ENCODE measurements at places on chromosomes 2 and 18.
A peak's percentile ranks its signal among the peaks of the same experiment; 100 is the strongest.

GRCh38 chr2:109260886-109261700 is 132.1 kb downstream of the SH3RF3 start:
- peak; percentile 34 for DNase-seq
- peaks cover 30% of the 10 kb centered on the region for H3K4me1 ChIP-seq
- H3K4me3 ChIP-seq = no peak overlapping the region
- no peaks in the 10 kb centered on the region for H3K27me3 ChIP-seq
- H3K27ac ChIP-seq = no peak overlapping the region

DNA sequence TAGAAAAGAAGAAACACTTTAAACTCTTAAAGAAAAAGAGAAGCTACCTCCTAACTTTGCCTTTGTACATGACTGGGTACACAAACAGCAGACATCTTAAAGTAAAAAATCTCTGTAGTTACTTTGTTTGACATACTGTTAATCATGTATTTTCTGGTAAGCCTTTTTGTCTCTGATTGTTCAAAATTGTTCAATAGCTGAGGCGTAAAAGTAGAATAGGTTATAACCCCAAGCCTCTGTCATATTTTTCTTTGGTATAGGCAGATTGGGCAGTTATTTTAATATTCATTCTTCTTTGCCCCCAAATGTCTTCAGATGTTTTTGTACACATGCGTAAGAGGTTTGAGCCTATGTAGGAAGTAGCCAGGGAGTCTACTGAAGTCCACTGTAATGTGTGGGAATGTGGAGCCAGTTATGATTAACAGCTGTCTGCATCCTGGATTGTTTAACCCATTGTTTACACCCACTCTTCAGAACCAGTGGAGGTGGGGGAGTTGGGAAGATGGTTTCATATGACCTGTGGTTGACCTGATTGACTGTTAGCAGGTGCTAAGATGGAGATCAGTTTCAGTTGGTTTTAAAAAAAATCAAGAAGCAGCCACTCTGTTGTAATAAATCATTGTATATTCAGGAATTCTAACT is 150.5 kb downstream of the TANC1 start:
- H3K36me3 ChIP-seq = no peaks in the 10 kb centered on the region
- H3K4me3 ChIP-seq = no peak overlapping the region
- H3K4me1 ChIP-seq = no peaks in the 10 kb centered on the region

- DNase-seq = no peak
- no peak overlapping the region for H3K27ac ChIP-seq
- H3K4me3 ChIP-seq = no peak overlapping the region
- H3K4me1 ChIP-seq = no peaks in the 10 kb centered on the region
Observed at GRCh38 chr2:12232876-12233275, 483.9 kb upstream of the TRIB2 start.

GRCh38 chr18:33700513-33700976 is 122.5 kb downstream of the ASXL3 start:
- no peak overlapping the region for H3K4me3 ChIP-seq
- H3K4me1 ChIP-seq = no peaks in the 10 kb centered on the region
- no peaks in the 10 kb centered on the region for H3K27me3 ChIP-seq

GRCh38 chr2:123769001-123769400 is 256.1 kb upstream of the CNTNAP5 start:
- no peak overlapping the region for H3K4me3 ChIP-seq
- H3K36me3 ChIP-seq = no peaks in the 10 kb centered on the region
- DNase-seq = no peak
- no peak overlapping the region for H3K27ac ChIP-seq
- no peaks in the 10 kb centered on the region for H3K4me1 ChIP-seq

- no peaks in the 10 kb centered on the region for H3K27me3 ChIP-seq
- no peak overlapping the region for H3K27ac ChIP-seq
- no peak overlapping the region for H3K4me3 ChIP-seq
- no peaks in the 10 kb centered on the region for H3K4me1 ChIP-seq
Observed at GRCh38 chr2:194271293-194271961, 1385.6 kb upstream of the SLC39A10 start.

- no peak for DNase-seq
- H3K4me1 ChIP-seq = no peaks in the 10 kb centered on the region
- H3K27me3 ChIP-seq = peaks cover 1% of the 10 kb centered on the region
- no peaks in the 10 kb centered on the region for H3K36me3 ChIP-seq
- H3K4me3 ChIP-seq = no peak overlapping the region
Observed at GRCh38 chr2:238940806-238941205, 92.9 kb downstream of the TWIST2 start.

DNA sequence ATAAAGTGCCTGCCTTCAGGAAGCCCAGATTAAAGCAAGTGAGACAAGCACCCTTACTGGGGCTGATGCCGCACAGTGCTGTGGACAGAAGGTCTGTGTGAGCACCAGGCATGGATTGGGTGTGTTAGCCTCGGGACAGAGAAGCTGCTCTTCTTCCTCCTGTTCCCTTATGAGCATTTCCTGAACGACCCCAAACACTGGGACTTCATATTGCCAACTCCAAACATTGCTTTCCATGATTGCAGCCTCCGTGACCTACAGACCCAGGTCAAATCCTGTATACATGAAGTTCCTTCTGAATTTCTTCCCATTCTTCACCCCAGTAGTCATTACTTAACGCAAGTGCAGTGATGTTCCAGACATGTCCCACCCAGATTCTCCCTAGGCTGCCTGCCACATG is 129.8 kb upstream of the ALKAL2 start:
- H3K4me3 ChIP-seq = no peak overlapping the region
- no peak overlapping the region for H3K27ac ChIP-seq
- no peaks in the 10 kb centered on the region for H3K27me3 ChIP-seq
- no peak for DNase-seq

GRCh38 chr18:14947482-14948162 is 199.7 kb downstream of the ANKRD30B start:
- H3K27me3 ChIP-seq = no peaks in the 10 kb centered on the region

DNA sequence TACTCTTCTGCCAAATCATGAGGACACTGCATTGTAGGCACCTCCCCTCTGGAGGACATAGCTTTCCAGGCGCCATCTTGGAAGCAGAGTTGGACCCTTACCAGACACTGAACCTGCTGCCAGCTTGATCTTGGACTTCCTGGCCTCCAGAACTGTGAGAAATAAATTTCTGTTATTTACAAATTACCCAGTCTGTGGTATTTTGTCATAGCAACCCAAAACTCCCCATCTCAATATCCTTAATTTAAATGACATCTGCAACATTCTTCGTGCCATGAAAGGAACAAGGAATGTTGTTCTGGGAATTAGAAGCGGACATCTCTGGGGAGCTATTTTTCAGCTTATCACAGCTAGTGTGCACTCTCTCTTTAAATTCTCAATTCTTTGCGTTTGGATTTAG is 57.4 kb upstream of the CHRNA1 start:
- H3K36me3 ChIP-seq = no peaks in the 10 kb centered on the region
- no peak overlapping the region for H3K4me3 ChIP-seq
- DNase-seq = no peak
- H3K27ac ChIP-seq = no peak overlapping the region
- no peaks in the 10 kb centered on the region for H3K27me3 ChIP-seq

DNA sequence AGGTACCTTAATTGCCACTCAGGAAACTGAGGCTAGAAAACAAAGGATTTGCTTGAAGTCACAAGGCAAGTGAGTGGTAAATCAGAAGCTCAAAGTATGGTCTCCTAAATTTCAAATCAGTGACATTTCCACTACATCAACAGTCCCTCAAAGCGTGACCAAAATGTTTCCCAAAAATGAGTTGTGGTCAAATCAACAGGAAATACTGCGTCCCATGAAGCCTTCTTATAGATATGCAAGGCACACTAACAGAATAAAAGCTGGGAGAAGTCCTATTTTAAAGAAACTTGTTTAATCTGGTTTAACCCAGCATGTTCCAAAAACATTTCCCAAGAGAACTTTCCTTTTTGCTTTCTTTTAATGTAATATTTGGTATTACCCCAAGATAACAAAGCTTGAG is 249.4 kb downstream of the EXOC6B start:
- no peak overlapping the region for H3K27ac ChIP-seq
- no peak for DNase-seq
- H3K4me1 ChIP-seq = no peaks in the 10 kb centered on the region
- H3K4me3 ChIP-seq = no peak overlapping the region

GRCh38 chr2:150421126-150421651 is 66.3 kb downstream of the RND3 start:
- no peak overlapping the region for H3K27ac ChIP-seq
- H3K27me3 ChIP-seq = no peaks in the 10 kb centered on the region
- H3K36me3 ChIP-seq = no peaks in the 10 kb centered on the region
- no peak overlapping the region for H3K4me3 ChIP-seq
- H3K4me1 ChIP-seq = no peaks in the 10 kb centered on the region

DNA sequence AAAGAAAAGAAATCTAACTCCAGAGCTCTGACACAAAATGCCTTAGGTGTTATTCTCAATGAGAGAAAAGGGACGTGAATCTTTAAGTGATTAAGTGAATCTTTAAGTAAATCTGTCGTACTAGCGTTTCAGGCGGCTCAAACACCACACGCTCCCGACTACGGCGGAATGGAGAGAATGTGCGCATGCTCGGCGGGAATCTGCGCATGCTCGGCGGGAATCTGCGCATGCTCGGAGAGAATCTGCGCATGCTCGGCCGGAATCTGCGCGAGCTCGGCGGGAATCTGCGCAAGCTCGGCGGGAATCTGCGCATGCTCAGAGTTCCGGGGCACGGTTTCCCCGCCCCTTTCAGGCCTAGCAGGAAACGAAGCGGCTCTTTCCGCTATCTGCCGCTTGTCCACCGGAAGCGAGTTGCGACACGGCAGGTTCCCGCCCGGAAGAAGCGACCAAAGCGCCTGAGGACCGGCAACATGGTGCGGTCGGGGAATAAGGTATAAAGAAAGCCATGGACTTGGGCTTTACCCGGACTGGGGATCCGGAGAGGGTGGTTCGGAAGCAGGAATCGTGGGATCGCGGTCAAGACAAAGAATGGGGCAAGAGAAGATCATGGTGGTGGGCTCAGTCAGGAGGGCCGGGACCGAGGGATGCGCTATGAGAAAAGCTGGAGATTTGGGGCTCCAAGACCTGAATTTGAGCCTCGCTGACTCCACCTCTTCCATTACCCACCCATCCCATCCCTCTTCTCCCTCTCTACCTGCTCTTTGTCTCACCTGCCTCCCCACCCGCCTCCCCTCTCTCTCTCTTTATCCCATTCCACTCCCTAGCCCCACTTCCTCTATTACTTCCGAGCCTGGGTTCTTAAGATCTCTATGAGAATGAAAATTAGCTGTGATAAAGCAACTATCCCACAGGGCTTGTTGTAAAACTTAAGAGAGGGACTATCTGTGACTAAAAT is at the start of gene XRCC5:
Gene XRCC5 (plus strand): TSS at position 382 of the 955 bp plus-strand sequence. CDS start 89 bp downstream, at position 471.
- H3K27ac ChIP-seq = peak within 1 kb of the TSS; percentile 65
- peak within 1 kb of the TSS; percentile 96 for H3K4me3 ChIP-seq
- H3K4me1 ChIP-seq = peaks cover 32% of the 10 kb centered on the region
- H3K27me3 ChIP-seq = no peaks in the 10 kb centered on the region
- peaks cover 33% of the 10 kb centered on the region for H3K36me3 ChIP-seq

DNA sequence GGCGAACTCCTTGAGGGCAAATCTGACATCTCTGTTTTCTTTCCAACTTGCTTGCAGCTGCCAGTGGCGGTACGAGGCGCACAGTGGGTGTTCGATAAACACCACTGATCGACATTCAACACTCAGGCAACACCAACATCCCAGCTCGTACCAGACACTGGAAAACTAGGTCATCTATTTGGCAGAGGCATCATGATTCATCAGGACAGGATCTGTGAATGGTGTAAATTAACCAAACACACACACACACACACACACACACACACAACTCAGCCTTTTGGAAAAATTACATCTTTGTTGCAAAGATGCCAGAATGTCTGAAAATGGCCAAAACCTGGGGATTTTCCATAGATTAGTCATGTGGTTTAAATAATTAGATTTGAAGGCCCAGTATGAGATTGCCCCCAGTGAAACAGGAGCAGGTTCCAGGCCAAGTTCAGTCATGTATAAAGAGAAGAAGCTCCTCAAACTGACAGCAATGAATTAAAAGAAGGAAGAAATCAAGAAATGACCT is 150.5 kb upstream of the NCKAP5 start:
- DNase-seq = no peak
- H3K27ac ChIP-seq = no peak overlapping the region
- H3K4me1 ChIP-seq = no peaks in the 10 kb centered on the region
- no peak overlapping the region for H3K4me3 ChIP-seq
- H3K36me3 ChIP-seq = no peaks in the 10 kb centered on the region
- no peaks in the 10 kb centered on the region for H3K27me3 ChIP-seq

DNA sequence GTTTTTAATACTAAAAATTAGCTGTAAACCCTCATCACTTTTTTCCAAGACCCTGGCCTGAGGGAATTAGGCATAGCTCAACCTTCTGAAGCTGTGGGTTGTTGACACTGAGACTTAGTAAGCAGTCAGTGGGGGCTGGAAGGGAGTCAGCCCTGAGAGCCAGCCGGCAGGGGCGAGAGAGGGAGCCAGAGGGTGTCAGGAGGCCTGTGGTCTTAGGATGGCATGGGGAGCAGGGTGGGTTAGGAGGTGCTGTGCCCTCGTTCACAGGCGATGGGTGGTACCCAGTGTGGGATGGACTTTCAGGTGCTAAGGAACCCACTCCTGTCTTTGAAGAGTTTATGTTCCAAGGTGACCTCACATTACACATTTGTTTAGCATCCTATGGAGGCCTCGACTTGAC is 49.3 kb downstream of the IL1RL2 start:
- H3K4me3 ChIP-seq = no peak overlapping the region
- H3K36me3 ChIP-seq = no peaks in the 10 kb centered on the region
- peaks cover 27% of the 10 kb centered on the region for H3K4me1 ChIP-seq
- peaks cover 14% of the 10 kb centered on the region for H3K27me3 ChIP-seq
- no peak for DNase-seq

GRCh38 chr2:53715568-53715967 is 52.0 kb upstream of the CHAC2 start:
- H3K4me1 ChIP-seq = no peaks in the 10 kb centered on the region
- no peaks in the 10 kb centered on the region for H3K27me3 ChIP-seq
- no peak overlapping the region for H3K4me3 ChIP-seq
- no peak for DNase-seq

- no peak for DNase-seq
- H3K4me1 ChIP-seq = peaks cover 14% of the 10 kb centered on the region
- no peaks in the 10 kb centered on the region for H3K36me3 ChIP-seq
- no peak overlapping the region for H3K4me3 ChIP-seq
Observed at GRCh38 chr18:67517444-67517765, 885 bp upstream of the DSEL start.

DNA sequence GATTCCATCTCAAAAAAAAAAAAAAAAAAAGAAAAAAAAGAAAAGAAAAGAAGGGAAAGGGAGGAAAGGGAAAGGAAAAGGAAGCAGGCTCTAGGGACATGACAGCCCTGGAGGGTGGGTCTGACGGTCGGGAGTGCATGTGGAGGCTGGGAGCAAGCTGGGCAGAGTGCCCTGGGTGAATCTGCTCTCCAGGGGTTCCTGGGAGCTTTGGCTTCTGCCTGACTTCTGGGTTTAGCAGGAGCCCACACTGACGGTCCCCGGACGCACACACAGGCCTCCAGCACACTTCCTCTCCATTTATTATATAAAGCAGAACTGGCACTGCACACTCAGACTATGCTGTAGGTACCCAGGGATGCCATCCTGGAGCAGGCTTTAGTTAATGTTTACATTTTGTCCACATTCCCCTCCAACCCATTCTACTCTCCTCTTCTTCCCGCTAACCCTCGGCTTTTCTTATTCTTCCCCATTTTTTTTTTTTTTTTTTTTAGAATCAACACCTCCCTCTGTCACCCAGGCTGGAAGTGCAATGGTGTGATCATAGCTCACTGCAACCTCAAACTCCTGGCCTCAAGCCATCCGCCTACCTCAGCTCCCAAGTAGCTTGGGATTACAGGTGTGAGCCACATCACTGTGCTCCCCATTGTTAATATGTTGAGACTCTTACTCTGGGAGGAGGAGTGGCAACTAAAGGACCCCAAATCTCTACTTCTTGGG is 151.1 kb upstream of the SLC1A4 start:
- peaks cover 67% of the 10 kb centered on the region for H3K4me1 ChIP-seq
- H3K27me3 ChIP-seq = no peaks in the 10 kb centered on the region
- H3K27ac ChIP-seq = peak overlapping the region; percentile 60
- DNase-seq = peak; percentile 77
- H3K4me3 ChIP-seq = no peak overlapping the region

Data from CD14-positive monocyte (primary cell).